SK-N-SH treated with all-trans-retinoic acid at 6 μM for 48 hours (cell line): ENCODE measurements at places on chromosomes 6 and 20.
A peak's percentile ranks its signal among the peaks of the same experiment; 100 is the strongest.

DNA sequence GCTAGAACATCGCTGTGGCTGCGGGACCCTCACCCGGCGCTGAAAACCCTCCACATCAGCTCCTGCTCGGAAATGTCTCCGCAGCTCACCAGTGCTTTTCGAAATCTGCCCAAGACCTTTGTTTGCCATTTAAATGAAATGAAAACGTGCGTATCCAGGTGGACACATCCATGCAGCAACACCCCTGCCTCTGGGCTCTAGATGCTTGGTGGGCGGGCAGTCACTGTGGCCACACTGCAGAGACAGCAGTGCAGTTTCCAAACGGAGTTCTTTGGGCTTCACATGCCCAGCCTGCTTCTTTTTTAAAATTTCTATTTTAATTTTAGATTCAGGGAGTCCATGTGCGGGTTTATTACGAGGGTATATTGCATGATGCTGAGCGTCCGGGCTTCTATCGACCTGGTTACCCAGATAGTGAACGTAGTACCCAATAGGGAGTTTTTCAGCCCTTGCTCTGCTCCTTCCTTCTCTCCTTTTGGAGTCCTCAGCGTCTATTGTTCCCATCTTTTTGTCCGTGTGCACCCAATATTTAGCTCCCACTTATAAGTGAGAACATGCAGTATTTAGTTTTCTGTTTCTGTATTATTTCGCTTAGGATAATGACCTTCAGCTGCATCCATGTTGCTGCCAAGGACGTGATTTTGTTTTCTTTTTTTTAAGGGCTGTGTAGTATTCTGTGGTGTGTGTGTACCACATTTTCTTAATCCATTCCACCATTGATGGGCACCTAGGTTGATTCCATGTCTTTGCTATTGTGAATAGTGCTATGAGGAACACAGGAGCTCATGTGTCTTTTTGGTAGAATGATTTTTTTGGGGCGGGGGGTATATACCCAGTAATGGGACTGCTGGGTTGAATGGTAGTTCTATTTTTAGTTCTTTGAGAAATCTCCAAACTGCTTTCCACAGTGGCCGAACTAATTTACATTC is 4.8 kb upstream of the TUBB2B start:
- peak; percentile 19 for ATAC-seq

GRCh38 chr20:33209789-33210188 is 7.4 kb upstream of the BPIFA3 start:
- ATAC-seq = peak; percentile 63

DNA sequence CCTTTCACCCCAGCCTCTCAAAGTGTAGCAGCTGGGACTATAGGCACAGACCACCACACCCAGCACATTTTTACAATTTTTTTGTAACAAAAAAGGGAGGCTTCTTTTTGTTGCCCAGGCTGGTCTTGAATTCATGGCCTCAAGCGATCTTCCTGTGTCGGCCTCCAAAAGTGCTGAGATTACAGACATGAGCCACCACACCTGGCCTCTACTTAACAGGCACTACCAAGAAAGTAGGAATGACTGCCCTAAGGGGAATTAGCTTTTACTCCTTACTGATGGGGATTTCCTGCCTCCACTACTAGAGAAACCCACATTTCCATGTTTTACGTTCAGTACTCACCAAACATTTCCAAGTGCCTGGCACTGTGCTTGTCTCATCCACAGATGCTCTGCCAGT is 109.6 kb downstream of the CARMIL1 start:
- no peak for ATAC-seq

DNA sequence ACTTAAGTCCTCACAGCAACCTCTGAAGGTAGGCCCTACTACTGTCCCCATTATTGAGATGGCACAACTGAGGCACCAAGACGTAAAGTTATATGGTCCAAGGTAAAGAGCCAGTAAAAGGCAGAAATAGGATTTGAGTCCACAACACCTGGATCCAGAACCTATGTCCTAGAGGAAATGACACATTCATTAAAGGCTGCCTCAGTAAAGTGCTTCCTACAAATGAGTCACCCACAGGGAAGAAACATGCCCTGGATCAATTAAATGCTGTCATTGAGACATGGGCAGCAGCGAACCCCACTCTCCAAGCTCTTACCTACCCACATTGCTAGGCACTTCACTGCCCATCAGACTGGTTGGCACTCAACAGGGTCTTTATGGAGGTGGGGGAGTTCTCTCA is 600.9 kb downstream of the PTPRT start:
- no peak for ATAC-seq

DNA sequence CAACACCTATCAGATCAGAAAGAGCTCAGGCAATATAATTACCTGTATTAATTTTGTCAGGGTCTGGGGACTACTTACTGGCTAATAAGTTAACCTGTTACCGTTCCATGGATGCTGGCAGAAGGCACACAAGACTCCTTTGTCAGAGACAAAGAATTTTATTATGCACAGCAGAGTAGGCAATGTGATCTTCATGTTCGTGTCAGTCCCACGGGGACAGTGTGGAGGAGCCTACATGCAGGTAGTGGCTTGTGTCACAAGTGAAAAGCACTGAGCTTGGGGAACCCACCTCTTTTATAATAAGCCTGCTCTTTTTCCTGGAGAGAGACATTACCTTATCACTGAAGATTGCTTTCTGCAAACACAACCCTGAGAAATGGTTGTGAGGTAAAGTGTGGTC is 96.9 kb downstream of the CD164 start:
- no peak for ATAC-seq

DNA sequence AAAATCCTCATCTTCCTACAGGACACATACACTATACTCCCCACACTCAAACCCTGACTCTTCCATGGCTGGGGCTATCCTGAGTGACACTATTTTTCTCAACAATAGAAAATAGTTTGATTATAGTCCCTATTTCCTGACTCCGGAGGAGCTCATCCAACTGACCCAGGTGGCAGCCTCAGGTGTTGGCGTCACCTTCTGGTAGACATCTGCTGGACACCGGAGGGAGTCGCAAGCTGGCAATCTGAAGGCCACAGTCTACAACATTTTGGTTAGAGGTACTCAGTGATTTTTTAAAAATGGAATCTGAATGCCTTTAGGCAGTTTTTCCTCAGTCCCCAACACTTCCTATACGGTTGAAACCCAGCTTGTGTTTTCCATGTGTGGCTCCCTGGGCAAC is 32.2 kb upstream of the OCSTAMP start:
- no peak for ATAC-seq

DNA sequence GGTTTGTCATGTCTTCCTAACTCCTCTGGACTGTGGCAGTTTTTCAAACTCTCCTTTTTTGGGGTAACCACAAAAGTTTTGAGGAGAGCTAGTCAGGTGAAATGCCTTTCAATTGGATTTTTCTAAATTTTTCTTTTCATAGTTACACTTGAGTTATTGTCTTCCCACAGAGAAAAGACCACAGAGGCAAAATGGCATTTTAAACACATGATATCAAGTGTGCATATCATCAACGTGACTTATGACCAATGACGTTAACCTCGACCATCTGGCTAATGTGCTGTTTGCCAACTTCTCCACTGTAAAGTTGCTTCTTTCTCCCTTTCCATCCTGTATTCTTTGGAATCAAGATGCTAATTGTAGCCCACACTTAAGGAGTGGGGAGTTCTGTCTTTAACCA is 41.3 kb upstream of the SNAP25 start:
- no peak for ATAC-seq

- no peak for ATAC-seq
Measured at GRCh38 chr6:79430913-79431536, 106.2 kb downstream of the LCA5 start.

DNA sequence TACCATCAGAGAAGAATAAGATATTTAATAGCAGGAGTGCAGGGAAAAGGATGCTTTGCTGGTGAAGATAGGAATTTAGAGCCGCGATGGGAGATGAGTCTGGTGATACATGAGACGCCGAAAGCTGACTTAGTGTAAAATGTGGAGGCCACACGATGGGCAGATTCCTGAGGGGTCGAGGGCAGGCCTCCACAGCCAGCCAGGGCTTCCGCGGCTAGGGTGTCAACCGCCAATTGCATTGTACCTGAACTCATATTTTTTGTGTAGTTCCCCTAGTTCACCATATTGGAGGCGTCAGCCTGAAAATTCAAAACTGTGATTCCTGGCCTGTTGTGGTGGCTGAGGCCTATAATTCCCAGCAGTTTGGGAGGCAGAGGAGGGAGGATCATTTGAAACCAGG is 8.5 kb downstream of the ETV7 start:
- ATAC-seq = no peak

DNA sequence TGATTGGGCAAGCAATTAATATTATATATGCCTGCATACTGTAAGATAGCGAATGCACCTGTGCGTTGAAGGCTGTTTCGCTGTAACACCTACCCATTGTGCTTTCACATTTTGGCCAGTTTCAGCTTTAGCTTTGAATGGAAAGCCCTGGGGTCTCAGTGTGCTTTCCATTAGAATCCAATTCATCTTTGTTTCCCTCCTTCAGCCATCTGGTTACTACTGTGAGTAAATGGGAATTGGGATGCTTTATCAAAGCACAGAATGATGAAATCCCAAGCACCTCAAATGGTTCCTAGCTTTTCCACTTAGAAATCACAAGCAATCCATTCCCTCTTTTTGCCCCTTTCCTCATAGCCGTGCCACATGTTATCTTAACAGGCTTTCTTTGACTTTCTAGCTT is 127.1 kb downstream of the HDGFL1 start:
- ATAC-seq = no peak

GRCh38 chr6:144334150-144334708 is 49.1 kb downstream of the UTRN start:
- ATAC-seq = no peak

DNA sequence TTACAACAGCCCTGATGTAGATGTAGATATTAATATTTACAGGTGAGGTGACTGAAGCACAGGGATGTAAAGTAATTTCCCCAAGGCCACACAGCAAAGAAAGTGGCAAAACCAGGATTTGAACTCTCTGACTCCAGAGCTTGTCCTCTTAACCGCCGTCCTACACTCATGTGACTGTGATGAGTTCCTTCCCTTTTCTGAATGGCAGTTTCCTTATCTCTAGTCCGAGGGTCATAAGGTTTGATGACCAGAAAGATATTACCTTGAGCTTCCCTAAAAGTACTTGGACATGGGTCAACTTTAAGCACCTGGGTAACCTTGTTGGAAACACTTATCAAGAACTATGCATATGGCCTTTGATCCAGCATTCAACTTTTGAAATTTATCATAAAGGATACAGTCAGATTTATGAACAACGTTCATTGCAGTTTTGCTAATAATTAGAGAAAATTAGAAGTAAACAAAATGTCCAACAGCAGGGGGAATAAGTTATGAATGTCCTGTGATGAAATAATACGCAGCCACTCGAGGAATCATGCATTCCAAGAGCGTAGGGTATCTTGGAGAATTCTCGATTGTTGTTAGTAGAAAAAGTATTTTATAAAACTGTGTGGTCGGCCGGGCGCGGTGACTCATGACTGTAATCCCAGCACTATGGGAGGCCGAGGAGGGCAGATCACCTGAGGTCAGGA is 2.3 kb upstream of the TLDC2 start:
- ATAC-seq = no peak

GRCh38 chr6:34656378-34657036 is 40.1 kb downstream of the ILRUN start:
- peak; percentile 76 for ATAC-seq

DNA sequence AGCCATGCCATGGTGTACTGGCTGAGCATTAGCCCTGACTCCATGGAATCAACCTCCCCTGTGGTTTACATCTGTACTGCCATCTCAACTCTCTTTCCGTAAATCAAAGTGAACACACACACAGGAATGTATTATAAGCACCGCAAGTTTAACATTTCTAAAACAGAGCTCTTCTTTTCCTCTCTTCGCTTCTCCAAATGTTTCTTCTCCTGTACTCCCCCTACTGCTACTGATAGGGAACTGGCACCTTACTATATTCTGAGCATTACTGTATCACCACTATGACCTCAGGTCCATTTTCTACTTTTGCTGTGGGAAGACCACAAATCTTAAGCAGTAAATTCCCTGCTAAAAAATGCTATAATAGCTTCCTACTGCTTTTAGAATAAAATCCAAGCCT is 101.2 kb downstream of the NUS1 start:
- ATAC-seq = peak; percentile 85

DNA sequence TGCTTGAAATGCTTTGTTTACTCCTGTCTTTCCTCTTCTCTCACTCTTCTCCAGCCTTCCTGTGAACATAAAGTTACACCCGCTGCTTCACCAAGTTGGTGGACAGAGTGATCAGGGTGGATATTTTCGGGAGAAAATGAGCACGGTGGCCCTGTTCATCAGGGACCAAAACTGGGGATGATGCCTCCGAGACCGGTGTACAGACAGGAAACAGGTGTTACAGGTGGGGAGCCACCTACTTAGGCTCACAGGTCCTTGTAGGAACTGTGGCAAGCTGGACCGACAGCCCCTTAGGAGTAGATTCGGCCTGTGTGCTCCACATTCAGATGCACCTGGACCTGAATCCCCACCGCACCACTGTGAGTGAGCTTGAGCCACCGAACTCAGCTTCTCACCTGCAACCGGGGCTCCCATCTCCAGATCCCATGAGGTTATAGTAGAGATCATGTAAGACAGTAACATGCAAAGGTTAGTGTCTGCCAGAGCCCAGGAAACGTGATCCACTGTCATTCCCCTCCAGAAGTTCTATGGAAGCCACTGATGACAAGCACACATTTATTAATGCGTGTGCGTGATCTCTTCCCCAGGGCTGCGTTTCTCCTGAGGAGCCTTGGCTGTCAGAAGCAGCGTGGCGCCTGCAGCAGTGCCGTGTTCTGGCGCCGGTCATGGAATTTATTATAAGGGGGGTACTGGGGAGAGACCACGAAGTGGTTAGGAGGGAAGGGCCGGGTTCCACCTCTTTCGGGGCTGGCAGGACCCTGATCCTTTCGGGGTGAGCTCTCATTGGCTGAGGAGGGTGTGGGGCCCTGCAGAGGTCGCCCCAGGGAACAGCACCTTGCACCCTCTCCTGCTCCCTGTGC is 94.2 kb downstream of the ERMARD start:
- ATAC-seq = no peak

DNA sequence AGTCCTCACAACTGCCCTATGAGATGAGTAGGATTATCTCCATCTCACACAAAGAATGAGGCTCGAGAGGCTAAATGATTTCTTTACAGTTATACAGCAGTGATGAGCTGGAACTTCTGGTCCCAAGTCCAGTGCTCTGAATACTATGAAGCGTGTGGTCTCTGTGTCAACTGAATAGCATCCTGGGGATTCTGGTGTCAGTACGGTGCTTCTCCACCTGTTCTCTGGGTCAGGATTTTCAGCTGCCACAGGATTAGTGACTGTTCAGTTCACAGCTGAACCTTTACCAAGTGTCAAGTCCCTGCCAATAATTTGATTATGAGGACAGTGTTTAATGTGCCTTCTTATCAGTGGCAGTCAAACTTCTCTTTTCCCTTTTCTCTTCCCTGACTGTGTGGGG is 5.2 kb upstream of the MAFB start:
- ATAC-seq = no peak

DNA sequence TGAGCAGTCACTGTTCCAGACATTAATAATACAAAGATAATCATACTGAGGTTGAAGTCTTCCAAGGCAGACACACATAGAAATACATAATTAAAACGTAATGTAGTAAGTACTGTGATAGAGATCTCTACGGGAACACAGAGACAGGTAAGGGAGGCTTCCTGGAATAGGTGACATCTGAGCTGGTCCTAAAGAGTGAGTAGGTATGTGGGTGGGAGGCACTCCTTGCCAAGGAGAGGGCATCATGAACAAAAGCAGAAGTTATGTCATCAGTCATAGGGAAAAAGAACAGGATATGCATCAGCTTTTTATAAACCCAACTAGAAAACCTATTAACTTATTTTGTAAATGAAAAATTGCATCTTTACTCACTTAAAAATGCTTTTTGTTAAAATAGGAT is 110.0 kb downstream of the MAP7 start:
- no peak for ATAC-seq
